ENCODE measurements at places on chromosomes 16 and 17. TPM values are rescaled to one million over a fixed set of nuclear protein-coding genes. Genes with fewer than 3 reads are reported as not detected.

DNA sequence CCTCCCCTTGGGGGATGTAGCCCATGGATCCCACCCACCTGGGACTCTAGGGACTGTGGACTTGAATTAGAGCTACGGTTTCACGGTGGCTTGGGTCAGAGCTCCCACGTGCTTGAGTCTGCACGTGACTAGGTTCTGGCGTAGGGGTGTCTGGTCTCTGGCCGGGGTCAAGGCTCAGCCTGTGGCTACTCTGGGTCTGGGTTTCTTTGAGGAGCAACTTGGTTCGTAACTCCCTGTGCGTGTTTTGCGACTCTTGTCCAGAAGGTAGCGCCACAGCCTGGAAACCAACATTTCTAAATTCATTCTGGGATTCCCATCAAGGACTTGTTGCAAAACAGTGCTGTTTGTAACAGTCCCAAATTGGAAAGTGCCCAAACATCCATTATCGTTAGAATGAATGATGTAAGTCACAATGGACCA lies 470 bp upstream of the GGT6 start:
- no peak for DNase-seq

DNA sequence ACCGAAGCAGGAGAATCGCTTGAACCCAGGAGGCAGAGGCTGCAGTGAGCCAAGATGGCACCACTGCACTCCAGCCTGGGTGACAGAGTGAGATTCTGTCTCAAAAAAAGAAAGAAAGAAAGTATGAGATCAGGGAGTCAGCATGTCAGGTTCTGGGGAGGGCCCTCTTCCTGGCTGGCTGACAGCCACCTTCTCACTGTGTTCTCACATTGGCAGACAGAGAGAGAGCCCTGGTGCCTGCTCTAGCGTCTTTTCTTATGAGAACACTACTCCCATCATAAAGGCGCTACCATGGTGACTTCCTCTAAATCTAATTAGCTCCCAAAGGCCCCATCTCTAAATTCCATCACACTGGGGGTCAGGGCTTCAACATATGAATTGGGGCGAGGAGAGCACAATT lies 27.6 kb upstream of the RBBP6 start:
- no peak for DNase-seq

- DNase-seq = no peak
These were observed 68.6 kb downstream of the ZZEF1 start for GRCh38 chr17:4073983-4074830.

GRCh38 chr16:9469512-9469911 lies 378.1 kb downstream of the HAPSTR1 start:
- no peak for DNase-seq

DNA sequence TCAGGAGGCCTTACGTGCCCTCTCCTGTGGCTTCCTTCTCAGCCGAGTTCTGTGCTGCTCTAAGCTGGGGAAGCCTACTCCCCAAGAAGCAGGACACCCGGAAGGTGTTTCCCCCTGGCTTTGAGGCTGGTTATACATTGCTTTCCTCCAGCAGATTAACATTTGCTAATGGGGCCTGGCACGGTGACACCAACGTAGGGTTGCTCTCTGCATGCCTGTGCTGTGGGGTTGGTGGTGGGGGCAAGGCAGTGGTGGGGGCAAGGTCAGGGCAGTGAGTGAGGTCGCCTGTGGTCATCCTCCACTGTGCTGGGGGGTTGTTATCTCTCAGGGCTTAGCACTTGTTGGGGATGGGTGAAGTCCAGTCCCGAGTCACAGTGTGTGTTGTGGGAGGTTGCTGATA lies 4.2 kb downstream of the USP6 start:
- DNase-seq = no peak

- DNase-seq = no peak
These were observed 28.9 kb upstream of the ETV4 start for GRCh38 chr17:43574896-43575525.

DNA sequence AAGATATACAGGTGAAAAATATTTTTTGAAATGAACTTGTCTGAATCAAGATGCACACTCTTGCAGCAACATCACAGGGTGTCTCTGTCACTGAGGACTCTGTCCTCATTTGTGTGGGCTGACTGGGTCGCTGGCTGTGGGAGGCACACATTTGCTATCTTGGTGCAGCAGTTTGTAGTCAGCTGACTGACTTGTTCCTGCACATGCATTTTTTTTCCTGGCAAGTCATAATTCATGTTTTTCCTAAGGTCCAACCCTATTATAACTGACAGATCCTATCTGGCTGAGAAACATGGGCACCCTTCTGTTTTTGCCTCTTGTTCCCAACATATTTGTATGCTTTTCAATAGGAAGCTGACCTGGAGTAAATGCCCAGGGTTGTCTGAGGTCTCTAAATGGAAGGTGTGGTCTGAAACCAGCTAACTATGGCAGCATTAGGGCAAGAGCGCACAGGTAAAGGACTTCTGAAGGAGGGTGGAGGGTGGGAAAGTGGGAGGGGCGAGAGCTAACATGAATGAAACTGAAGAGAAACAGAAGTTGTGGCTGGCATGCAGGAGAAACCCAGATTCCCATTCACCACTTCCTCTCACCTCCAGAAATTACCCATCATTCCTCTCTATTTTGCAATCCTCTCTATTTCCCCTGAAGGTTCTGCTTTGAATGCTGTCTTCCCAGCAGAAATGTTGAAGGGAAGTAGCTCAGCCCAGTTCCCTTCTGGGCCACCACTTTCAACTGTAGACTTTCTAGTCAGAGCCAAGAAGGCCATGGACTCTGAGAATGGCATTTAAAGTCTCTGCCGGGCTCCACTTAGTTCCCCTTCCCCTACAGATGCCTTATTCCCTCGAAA lies 166.1 kb downstream of the PRKCA start:
- no peak for DNase-seq

DNA sequence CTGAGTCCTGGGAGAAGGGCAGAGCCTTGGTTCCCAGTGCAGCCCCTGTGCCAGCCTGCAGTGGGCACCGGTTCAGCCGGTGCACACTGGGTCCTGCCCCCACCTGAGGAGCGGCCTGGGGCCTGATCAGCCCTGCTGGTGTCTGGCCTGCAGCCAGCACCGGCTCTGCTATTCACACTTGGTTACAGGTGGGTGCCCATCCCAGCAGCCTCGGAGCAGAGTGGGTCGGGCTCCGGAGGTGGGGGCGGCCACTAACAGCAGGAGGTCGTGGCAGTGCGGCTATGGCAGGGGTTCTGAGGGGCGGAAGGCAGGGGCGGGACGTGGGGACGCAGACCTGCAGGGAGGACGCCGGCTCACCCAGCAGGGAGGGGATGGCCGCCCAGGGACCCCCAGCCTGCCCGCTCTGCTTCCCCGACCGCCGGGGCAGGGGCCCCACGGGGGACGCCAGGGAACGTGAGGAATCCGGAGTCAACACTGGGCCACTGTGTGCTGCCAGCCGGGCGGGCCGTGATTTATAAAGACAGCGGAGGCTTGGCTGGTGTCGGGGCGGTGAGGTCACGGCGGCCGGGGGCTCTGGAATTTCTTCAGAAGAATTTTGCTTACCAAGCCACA lies 20.3 kb downstream of the METRNL start:
- DNase-seq = no peak

- no peak for DNase-seq
These were observed 20.6 kb downstream of the ADORA2B start for GRCh38 chr17:15965528-15965927.

DNA sequence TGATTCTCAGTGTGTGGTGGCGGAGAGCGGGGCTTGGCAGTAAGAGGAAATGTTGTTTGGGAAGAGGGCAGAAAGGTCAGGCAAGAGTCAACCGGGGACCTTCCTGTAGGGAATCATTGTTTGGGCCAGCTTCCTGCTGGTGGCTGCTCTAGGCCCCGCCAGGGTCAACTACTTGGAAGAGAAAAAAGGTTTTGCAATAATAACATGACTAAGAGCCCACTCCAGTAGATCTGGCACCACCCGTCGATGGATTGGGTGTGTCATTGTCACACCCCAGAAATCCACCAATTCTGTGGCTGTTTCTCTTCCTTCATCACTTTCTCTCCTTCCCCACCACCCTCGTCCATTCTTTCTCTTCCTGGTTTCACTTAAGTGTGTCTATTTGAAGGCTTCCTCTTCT lies 4.2 kb upstream of the KRT24 start:
- DNase-seq = no peak

- no peak for DNase-seq
These were observed 3.9 kb upstream of the KRT28 start for GRCh38 chr17:40803617-40804082.

GRCh38 chr17:73697872-73698271 lies 53.6 kb upstream of the SDK2 start:
- no peak for DNase-seq

Gene TNFRSF13B
- total RNA-seq = not detected

Gene NPIPA5
- 5.9 TPM for total RNA-seq

Gene MT1F
- 16.0 TPM for total RNA-seq

Gene MT1B
- not detected for total RNA-seq

Gene SPATA32
- total RNA-seq = not detected
